ENCODE measurements at places on chromosomes 12 and 14.

DNA sequence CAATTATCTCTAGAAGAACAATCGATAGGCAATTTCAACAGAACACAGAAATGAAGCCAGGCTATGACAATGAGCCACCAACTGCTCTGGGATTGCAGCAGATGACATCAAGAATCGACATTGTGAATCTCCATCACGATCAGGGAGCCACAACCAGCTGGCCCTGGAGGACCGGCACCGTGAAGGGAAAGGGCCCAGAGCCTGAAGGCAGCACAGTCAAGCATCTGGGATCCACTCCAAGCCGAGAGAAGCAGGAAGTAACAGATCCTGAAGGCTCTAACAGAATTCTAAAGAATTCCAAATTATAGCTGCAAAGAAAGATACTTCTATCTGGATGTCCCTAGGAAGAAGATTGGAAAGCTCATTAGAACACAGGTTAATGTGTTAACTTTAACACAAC, 61.0 kb downstream of the LRRC74A start:
- no peak for DNase-seq
- peaks cover 6% of the 10 kb centered on the region for H3K4me1 ChIP-seq
- no peak overlapping the region for H3K27ac ChIP-seq

- no peak overlapping the region for H3K4me3 ChIP-seq
- H3K27me3 ChIP-seq = no peaks in the 10 kb centered on the region
- DNase-seq = no peak
- no peaks in the 10 kb centered on the region for H3K36me3 ChIP-seq
Measured at GRCh38 chr12:87302126-87302745, 727.0 kb downstream of the C12orf50 start.

GRCh38 chr12:106035421-106035820, 103.3 kb downstream of the NUAK1 start:
- H3K4me3 ChIP-seq = no peak overlapping the region
- no peak overlapping the region for H3K27ac ChIP-seq

GRCh38 chr14:104351849-104352492, 213.6 kb downstream of the KIF26A start:
- H3K4me3 ChIP-seq = no peak overlapping the region
- DNase-seq = no peak
- peaks cover 2% of the 10 kb centered on the region for H3K4me1 ChIP-seq
- no peak overlapping the region for H3K27ac ChIP-seq
- peaks cover 4% of the 10 kb centered on the region for H3K27me3 ChIP-seq

DNA sequence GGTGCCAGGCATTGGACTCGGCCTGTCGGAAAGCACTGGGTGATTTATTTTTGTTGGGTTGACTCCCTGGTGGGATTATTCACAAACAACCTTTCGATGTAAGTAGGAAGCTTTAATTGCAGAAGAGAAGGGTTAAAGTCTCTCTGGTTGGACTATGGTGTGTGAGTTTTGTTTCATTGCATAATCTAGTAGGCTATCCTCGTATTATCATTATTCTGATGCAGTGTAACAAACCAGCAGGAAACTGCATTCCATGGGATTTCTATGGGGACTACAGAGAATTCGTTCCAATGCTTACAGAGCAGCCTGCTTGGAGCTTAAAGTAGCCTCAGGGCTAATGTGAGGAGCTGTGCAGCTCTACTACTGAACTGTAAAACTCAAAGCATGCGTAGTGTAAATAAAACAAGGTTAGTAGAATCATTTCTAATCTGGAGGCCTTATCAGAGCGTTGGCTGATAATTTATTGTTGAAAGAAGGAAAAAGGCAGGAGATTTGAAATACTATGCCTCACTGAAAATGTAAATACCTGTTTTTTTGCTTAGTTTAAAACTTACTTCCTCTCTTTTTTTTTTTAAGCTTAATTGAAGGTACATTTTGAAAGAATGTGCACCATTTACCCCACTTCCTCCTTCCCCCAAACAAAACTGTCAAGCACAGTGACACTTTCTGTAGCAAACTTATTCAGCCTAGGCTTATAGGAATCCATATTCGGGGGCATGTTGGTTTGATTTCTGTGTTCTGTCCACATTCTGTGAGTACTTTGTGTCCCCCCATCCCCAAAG, 226.7 kb downstream of the NPAS3 start:
- H3K36me3 ChIP-seq = no peaks in the 10 kb centered on the region
- H3K27ac ChIP-seq = no peak overlapping the region
- no peak for DNase-seq
- H3K4me1 ChIP-seq = no peaks in the 10 kb centered on the region

GRCh38 chr12:132887513-132888351, at the start of gene CHFR:
Gene CHFR (minus strand): TSS chr12:132887605. CDS start chr12:132887328, 277 bp downstream.
- H3K27me3 ChIP-seq = no peaks in the 10 kb centered on the region
- peak; percentile 94 for DNase-seq
- H3K27ac ChIP-seq = peak within 1 kb of the TSS; percentile 100
- H3K4me1 ChIP-seq = peaks cover 35% of the 10 kb centered on the region
- peaks cover 47% of the 10 kb centered on the region for H3K36me3 ChIP-seq

All from activated T-cell treated with anti-CD3 and anti-CD28 coated beads, Interleukin-2, amount 50 U/mL, for 24 hours (primary cell).